ENCODE measurements at places on chromosomes 16 and 17.

DNA sequence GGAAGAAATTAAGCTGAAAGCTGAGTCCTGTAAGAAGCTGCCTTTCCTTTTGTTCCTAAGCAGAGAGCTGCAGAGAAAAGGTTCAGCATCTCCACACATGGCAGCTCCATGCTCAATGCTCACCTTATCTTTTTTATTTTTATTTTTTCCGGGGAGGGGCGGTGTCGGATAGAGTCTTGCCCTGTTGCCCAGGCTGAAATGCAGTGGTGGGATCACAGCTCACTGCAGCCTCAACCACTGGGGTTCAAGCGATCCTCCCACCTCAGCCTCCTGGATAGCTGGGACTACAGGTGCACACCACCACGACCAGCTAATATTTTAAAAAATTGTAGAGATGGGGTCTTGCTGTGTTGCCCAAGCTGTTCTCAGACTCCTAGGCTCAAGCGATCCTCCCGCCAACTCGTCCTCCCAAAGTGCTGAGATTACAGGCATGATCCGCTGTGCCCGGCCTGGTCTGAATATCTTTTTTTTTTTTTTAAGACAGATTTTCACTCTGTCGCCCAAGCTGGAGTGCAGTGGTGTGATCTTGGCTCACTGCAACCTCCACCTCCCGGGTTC is 28.3 kb upstream of the CIBAR2 start:
- DNase-seq = no peak

DNA sequence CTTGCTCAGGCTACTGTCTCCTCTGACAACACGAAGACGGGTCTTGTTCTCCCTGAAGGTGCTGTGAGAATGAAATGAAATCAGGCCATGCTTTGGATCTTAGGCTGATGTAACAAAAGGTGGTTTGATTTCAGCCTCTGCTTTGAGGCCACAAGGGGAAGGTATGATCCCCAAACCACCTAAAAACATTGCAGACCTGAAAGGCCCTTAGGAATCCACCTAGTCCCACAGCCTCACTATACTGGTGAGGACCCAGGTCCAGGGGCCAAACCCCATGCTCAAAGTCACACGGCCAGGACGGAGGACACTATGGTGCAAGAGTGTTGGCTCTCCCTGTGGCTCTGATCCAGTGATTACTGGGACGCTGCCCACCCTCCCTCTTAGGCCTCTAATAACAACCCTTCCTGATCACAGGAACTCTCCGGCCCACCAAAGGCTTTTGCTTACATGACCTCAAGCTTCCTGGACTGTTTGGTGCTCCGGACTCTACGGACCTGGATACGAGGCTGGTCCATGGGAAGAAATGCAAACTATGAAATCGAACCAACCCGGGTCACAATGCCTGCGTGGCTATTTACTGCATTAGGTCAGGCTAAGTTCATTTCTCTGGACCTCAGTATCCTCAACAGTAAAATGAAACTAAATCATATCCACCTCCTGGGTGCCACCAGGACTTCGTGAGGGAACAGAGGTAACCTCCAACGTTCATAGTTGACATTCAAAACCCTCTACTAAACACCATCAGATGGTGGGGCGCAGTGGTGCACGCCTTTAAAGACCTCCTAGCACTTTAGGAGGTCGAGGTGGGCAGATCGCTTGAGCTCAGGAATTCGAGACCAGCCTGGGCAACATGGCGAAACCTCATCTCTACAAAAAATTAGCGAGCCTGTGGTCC is 1.5 kb downstream of the TRIM25 start:
- no peak for DNase-seq

GRCh38 chr16:16057102-16057501 is 107.7 kb downstream of the ABCC1 start:
- DNase-seq = no peak

DNA sequence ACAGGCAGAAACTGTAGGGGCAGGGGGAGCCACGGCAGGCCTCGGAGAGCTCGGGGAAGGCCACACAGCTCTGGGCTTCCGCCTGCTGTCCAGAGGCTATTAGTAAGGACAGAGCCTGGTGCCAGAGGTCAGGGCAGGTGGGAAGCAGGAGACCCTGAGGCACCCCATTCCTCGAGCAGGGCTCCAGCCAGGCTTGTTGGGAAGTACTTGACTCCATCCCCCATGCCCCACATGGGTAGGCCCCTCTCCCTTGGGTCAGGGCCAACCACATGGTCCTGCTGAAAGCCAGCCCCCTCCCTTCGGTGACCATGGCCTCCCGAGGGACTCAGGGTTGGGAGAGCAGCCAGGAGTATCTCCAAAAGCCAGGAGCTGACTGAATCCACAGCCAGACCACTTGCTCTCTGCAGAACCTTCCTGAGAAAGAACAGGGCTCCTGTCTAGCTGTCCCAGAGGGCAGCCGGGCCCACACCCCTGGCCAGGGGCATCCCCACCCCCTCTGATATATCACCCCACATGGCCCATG is 17.4 kb upstream of the MPRIP start:
- DNase-seq = no peak

DNA sequence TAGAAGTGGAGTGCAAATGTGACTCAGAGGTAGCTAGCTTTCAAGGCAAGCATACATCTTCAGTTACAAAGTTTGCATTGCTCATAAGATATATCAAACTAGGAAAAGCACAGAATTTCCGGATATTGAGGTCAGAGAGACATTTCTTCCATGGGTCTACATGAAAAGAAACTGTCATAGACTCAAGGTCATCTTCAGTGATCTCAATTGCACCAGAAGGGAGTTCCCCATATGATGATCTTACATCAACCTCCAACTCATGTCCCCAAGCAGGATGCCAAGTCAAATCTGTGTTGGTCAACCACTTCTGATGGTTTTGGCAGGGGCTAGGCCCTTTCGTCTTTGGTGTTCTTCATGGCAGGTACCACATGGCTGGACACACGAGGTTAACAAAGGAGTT is 459.9 kb upstream of the MAF start:
- no peak for DNase-seq
